ENCODE measurements at places on chromosomes 5 and 9.
A peak's percentile ranks its signal among the peaks of the same experiment; 100 is the strongest.

DNA sequence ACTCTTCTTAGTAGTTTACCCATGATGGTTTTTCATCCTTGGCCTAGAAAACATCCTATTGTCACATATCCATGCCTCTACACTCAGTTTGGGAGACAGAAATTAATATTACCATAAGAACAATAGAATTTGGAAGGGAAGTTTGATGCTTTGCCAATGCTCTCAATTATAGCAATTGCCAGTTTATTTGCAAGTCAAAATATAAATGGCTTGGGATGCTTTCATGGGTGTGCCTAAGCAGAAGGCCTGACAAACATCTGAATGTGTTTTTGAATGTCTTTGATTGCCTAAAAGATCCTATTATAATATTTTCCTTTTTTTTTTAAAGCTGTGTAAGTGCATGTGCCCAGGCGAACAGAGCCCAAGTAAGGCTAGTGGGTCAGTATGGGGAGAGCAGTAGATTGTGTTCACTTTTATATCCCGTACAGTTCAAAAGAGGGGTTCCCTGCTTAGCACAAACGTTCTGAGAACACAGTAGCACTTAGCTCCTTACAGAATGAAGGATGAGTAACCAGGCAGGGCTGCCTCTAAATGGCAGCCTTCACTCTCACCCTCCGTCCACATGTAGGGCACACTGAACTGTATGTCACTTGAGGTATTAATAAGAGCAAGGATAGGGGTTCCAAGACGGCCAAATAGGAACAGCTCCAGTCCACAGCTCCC is 56.0 kb upstream of the AGXT2 start:
- DNase-seq: no peak

DNA sequence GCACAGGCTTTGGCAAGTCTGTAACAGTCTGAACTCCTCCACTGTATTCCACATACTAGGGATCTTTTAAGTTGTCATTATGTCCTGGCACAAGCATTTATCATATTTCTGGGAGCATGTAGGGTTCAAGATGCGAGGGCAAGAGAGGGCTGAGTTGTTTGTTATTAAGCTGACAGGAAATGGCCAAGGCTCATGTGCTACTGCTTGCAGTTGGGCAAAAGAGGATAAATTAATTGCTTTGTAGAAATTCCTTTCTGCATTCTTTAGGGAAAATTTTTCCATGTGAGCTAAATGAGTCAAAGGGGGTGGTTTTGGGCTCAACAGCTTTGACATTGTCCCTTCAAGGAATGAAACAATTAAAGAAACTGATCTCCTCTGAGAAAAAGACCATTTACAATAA is 35.4 kb downstream of the DOCK8 start:
- DNase-seq: no peak

- no peak for DNase-seq
Measured at GRCh38 chr9:113403646-113404045, 2.6 kb upstream of the ALAD start.

DNA sequence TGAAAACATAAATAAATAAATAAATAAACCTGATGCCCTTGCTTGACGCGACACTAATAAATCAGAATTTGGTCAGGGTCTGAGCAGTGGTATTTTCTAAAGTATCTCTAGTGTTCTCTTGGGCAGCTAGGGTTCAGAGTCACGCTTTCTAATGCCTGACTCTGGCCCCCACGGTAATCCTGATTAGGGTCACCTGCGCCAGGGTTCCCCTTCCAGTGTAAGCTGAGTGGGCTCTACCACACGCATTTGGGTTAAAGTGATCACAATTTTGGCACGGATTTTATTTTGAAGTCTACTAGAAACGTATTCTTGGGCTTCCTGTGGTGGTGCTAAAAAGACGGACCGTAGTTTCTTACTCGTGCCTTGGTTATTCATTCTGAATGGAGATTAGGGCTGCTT is 651 bp downstream of the TTC1 start:
- DNase-seq: no peak

GRCh38 chr5:80781356-80781755 is 126.6 kb upstream of the DHFR start:
- no peak for DNase-seq

GRCh38 chr5:136666970-136667620 is 301.8 kb upstream of the TRPC7 start:
- no peak for DNase-seq

DNA sequence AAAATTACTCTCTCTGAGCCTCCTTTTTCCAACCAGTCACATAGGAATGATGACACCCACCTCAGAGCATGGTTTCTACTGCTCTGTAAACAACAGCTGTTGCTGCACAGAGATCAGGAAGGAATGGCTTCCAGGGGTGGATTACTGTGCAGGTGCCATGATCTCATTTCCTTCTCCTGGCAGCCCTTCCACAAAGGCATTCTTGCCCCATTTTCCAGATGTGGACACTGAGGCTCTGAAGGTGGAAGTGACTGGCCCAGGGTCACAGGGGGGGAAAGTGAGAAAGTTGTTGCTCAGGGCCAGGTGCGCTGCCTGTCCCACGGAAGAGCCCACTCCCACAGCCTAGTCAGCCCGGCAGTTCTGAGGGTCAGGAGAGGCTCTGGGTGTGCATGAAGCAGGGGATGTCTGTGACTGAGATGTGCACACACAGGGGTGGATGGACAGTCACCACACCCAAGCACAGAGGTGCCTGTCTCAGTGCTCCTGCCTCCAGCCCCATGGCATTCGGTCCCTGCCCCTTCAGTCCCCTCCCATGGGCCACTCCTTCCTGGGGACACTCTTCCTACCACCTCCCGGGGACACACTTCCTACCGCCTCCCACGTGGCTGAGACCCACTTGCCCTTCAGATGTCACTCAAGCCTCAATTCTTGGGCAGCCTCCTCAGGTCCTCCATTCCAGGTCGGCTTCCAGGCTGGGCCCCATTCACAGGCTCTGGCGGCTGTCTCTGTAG is 17.0 kb downstream of the FGFR4 start:
- DNase-seq: no peak

GRCh38 chr5:21142791-21143190 is 1154.8 kb upstream of the CDH18 start:
- DNase-seq: no peak

DNA sequence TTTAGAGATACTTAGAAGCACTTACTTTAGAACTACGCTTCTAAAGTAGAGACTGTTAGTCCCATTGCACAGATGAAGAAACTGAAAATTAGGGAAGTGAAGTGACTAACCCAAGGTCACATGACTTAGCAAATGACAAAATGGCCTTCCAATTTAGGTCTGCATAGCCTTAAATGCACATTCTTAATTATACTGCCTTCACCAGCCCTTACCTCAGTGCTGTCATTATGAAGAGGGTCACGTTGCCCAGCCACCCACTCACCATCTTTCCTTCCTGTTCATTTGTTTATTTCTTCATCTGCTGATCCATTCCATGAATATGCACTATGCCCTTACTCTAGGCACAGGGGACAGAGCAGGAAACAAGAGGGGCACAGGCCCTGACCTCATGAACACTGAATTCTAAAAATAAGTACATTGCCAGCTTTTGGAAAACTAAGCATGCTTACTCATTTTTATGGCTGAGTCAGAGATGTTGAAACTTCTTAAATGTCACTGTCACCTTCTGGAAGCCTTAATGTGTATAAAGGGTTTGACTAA is 8.6 kb downstream of the HAVCR2 start:
- no peak for DNase-seq

GRCh38 chr5:79578876-79579275 is 33.4 kb upstream of the TENT2 start:
- DNase-seq: no peak

DNA sequence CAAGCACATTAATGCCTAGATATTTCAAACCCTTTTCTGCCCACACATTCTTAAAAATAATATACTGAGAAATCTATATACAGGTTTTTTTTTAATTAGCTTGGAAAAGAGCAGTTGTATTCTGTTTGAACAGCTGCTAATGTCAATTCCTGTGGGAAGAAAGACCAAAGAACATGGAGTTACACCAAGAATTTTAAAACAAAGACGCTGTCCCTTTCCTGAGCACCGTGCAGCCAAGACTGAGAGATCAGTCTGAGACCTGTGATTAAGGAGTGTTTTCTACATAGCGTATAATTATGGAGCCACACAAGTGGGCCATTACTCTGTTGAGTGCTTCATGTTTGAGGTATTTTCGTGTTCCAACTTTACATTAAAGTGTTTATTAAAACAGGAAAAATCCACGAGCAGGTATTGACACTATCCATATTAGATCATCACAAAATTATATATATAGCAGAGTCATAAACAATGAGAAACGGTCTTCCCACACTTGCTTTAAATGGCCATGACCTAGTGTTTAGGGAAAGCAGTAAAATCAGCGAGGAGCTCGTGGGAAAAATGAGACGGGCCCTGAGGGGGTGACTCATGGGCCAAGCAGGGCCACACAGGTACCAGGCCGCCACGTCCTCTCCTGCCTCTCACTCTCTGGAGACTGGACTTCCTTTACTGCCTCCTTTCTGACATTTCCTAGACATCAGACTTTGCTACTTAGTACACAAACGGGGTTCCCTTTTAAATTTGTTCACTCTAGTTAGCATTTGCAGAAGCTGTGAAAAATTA is 153.1 kb upstream of the OTULINL start:
- DNase-seq: peak; percentile 88

- no peak for DNase-seq
Measured at GRCh38 chr5:56951126-56951945, 587 bp downstream of the MIER3 start.

DNA sequence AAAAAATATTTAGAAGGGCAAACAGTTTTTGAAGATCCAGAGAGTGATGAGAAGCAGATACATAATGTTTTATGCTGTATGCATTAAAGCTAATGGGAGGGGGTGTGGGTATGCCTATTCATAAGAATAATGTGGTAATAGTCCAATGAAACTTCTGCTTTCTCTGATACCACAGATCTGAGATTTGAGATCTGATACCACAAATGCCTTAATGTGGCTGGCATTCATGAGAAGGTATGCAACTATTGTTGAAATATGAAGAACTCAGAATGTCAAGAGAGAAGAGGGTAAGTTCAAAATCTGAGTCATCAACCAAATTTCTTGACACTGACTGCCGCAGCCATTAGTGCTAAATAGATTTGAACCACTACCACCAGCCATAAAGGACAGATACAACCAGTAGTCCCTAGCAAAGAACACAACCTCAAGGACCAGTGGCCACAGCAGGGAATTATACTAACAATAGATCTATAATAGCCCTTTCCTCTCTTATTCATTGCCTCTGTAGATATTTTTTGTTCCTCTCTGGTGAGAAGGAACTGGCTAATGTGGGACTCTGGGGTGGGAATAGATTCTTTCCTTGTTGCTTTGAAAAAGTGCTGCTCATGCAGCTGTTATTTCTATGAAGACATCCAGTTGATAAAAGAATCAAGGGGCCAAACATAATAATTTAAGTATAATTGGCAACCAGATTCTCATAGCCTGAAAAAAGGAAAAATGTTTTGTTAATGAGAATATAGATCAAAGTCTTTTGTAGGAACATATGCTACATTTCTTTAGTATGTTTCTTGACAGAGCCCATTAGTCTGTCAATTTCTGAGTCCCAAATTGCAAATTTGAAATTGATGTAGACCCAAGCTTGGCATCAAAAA is 256.5 kb upstream of the ZNF608 start:
- no peak for DNase-seq

- no peak for DNase-seq
Measured at GRCh38 chr9:127953154-127953553, 15.5 kb upstream of the DPM2 start.

DNA sequence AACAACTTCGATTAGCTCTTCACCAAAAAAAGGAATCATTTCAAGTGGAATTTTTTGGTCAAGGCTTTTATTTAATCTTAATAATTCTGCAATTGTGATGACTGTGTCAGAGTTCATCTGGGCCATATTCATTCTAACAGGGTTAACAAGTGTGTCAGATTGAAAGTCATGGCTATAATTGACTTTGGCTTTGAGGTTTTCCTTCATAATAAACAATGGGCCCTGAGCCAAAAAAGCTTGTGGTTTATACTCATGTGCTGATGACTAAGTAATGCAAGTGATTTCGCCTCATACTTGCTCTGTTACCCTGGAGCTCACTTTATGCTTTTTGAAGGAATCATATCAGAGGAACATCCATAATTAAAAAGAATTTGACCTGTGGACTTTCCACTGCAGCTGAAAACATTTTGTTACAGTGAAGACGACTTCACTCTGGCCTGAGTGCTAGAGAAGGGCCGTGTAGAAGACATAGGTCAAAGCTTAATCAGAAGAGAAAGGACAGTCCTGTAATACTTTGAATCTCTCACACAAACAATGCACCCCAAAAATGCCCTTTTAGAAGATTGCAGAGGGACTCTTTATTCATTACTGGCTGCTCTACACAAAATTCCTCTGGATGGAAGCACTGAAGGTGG is 101.7 kb downstream of the GDNF start:
- no peak for DNase-seq

- DNase-seq: no peak
Measured at GRCh38 chr5:160183075-160183474, 46.2 kb upstream of the FABP6 start.

GRCh38 chr9:112752334-112753125 is 2.0 kb downstream of the SNX30 start:
- no peak for DNase-seq

GRCh38 chr5:174724484-174725260 is at the start of gene MSX2:
Gene MSX2, plus strand, starts transcription at chr5:174724582. Its CDS starts 78 bp downstream, at chr5:174724660.
- peak; percentile 21 for DNase-seq

Data from NCI-H2227 treated with DMSO at 0.1 percent for 48 hours (cell line).